AML-193 (cell line): ENCODE measurements at places on chromosomes 2 and 18.

GRCh38 chr2:240839152-240840143 is 19.4 kb upstream of the KIF1A start:
- DNase-seq = no peak

- DNase-seq = no peak
Measured at GRCh38 chr2:100563407-100564247, 834 bp downstream of the PDCL3 start.

DNA sequence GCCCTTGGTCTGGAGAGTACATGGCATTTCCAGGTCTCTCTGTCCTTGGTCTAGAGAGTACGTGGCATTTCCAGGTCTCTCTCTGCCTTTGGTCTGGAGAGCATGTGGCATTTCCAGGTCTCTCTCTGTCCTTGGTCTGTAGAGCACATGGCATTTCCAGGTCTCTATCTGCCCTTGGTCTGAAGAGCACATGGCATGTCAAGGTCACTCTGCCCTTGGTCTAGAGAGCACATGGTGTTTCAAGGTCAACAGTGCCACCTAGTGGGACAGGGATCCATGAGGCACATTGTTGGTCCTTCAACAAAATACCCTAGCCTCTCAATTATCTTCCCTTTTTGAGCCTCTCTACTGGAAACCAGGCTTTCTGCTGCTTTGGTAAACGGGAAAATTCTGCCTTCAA is 250.2 kb downstream of the OTX1 start:
- no peak for DNase-seq

GRCh38 chr2:215876139-215876936 is 137.0 kb downstream of the MREG start:
- no peak for DNase-seq

DNA sequence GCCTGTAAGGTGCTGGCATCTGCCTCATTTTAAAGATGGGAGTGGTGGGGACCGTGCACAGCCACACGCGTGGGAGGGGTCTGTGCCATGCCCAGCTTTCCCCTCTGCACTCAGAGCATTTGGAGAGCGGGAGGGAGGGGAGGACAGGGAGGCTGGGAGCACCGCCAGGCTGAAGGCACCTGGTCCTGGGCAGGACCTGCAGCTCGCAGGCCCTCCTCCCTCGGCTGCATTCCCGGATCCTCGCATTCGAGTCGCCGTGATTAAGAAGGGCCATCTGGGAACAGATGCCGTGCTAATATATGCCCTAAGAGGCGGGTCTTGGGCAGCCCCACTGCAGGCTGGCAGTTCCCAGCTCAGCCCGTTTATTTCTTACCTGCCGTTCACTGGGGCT is 84.0 kb downstream of the PTGR3 start:
- DNase-seq = no peak

DNA sequence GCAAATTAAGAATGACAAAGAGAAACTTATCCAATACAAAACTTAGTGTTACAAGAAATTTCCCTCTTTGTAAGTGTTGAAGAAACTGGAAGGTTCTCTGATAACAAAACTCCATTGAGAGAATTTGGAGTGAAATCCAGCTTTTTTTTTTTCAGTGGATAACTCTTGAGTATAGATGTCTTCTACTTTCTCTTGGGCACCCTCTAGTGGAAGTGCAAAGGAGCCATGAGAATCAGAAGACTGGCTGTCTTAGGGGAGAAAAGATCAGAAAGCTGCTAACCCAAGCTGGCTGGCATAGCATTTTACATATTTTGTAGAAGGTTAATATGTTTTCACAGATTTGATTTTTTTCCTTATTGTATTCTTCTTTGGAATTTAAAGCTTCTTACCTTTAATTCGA is 138.8 kb upstream of the SATB2 start:
- peak; percentile 23 for DNase-seq

DNA sequence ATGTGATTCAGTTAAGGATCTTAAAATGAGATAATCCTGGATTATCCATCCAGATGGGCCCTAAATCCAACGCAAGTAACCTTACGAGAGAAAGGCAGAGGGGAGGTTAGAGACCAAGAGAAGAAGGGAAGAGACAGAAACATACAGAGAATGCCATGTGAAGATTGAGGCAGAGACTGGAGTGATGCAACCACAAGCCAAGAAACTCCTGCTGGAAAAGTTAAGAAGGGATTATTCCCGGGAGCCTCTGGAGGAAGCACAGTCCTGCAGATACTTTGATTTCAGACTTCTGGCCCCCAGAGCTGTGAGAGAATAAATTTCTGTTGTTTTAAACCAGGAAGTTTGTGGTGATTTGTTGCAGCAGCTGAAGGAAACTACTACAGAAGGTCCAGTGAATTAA is 992.7 kb downstream of the BCL11A start:
- DNase-seq = no peak

GRCh38 chr18:26290385-26290784 is 64.1 kb downstream of the TAF4B start:
- DNase-seq = no peak

GRCh38 chr2:30990176-30990575 is 148.1 kb downstream of the GALNT14 start:
- no peak for DNase-seq

- DNase-seq = peak; percentile 68
Measured at GRCh38 chr2:134232461-134232860, 21.4 kb upstream of the MGAT5 start.

- peak; percentile 83 for DNase-seq
Measured at GRCh38 chr2:25279091-25279651, 62.6 kb downstream of the DNMT3A start.

DNA sequence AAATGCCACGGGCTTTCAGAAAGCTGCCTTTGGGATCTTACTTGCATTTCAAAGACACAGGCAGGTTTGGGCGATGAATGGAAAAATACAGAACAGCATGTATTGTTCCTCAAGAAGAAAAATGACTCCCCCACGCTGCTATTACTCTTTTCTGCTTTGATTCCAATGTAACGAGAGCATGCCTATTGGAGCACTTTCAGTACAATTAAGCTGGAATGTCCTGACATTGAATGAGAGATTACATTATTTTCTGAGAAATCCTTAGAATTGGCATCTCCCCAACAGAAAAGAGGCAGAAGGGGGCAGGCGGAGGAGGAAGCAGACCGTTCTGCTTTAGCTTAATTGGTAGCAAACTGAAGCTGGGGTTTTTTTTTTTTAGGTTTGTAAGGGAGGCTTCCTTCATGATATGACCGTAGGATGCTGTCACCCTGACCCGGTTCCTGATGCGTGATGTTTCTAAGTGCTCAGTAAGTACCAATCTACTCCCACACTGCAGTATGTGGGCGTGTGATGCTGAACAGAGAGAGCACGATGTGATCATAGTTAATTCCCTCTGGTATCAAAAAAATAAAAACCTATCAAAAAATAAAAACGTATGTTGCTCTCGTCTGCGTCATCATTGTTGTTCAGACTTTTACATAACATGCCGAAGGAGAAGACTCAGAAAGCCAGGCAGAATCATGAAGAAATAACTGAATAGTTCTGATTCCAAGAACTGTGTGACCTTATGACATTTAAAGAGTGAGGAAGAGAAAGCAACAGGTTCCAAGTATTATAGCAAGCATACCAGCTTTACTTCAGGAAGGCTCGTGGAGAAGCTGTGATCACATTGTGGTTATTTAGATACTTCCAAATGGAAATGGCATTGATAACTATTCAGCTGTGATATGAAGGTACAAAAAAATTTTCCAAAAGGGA is 40.5 kb downstream of the LONRF2 start:
- no peak for DNase-seq

DNA sequence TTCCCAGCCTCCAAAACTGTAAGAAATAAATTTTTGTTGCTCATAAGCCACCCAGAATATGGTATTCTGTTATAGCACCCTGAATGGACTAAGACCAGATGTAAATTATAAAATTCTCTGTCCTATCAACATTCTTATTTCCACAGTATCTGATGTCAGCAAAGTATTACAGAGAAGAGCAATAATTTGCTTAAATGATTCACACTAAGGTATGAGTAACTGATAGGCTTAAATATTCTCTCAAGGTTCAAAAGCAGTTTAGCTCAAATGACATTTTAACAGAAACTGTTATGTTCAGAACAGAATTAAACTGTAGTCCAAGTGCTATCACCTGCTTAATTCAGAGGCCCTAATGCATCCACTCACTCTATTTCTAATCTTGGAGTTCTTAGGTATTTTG is 12.8 kb downstream of the SESTD1 start:
- DNase-seq = no peak

GRCh38 chr2:44730593-44730992 is 210.9 kb upstream of the SIX3 start:
- DNase-seq = no peak

- peak; percentile 67 for DNase-seq
Measured at GRCh38 chr2:102063487-102063911, 71.7 kb downstream of the IL1R2 start.

- DNase-seq = peak; percentile 7
Measured at GRCh38 chr2:34570266-34570872, 971.3 kb upstream of the FAM98A start.

GRCh38 chr2:116810071-116810470 is 1004.4 kb upstream of the DDX18 start:
- DNase-seq = no peak

DNA sequence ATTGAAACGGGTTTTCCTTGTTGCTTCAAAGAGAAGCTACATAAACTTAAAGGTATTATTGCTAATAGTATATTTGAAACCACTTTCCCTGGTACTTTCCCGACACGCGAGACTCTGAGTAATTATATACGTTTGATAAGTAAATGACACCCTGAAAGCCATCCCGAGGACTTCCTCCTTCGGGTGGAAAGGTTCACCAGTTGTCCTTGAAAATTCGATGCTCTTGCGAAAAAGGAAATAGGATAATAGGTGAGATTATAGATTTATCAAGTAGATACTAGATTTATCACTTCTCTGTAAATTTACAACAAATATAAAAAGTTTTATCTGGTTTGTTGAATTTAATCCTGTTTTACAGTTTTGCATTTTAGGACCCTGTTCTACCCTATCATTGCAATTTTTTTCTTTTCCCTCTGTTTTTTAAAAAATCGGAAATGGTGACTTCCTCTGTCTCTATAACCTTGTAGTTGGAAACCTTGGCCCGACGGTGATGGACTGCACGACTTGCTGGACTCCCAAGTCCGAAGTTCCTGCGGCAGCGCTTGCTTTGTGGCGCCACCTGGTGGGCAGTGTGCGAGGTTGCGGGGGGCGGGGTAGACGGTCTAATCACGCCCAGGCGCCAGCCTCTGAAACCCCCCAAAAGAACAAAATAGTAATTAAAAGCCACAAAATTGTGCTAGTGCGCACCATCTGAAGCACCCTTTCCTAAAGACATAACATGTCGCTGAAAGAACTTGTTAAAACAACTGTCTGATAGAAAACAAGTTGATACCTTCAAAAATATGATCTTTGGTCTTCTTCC is 972 bp upstream of the DLX2 start:
- peak; percentile 75 for DNase-seq

DNA sequence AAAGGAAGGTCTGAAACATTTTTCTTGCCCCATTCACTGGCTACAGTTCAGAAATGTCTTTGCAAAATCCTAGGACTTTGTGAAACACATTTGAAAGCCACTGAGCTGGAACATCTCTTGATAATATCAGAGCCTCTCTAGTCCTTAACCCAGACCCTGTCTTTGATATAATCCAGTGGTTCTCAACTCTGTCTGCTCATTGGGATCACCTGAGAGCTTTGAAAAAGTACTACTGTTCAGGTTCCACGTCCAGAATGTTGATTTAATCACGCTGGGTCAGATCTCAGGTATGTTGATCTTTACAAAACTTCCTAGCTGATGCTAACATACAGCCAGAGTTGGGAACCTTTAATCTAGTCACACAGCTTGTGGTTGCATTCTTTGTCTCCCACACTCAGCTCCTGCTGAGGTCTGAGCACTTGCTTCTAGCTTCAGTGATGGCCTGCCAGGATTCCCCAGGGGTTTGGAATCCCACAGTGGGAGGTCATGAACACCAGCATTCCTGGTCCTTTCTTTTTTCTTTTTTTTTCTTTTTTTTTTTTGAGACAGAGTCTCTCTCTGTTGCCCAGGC is 262.7 kb downstream of the SETBP1 start:
- no peak for DNase-seq

DNA sequence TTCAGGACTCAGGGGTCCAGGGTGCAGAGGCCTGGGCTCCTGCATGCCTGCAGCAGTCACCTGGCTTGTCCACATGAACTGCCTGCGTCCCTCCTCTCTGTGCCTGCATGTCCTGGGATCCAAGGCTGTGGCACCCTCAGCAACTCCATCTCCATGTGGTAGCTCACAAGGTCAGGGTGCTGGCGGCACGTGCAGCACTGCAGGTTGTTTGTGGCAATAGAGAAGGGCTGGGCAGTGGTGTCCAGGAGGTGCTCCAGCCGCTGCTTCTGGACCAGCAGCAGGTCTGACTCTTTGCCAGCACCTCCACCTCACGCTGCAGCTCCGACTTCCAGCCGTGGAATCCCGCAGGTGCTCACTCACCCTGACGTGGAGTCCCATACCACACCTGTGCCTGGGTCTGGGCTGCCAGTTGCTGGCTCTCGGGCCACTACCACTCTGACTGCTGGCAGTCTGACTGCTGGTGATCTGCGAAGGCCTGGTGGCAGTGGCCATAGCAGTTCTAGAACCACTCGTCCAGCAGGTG is 28.8 kb upstream of the IMP4 start:
- DNase-seq = no peak

- DNase-seq = no peak
Measured at GRCh38 chr2:170862286-170862902, 45.7 kb downstream of the GAD1 start.

DNA sequence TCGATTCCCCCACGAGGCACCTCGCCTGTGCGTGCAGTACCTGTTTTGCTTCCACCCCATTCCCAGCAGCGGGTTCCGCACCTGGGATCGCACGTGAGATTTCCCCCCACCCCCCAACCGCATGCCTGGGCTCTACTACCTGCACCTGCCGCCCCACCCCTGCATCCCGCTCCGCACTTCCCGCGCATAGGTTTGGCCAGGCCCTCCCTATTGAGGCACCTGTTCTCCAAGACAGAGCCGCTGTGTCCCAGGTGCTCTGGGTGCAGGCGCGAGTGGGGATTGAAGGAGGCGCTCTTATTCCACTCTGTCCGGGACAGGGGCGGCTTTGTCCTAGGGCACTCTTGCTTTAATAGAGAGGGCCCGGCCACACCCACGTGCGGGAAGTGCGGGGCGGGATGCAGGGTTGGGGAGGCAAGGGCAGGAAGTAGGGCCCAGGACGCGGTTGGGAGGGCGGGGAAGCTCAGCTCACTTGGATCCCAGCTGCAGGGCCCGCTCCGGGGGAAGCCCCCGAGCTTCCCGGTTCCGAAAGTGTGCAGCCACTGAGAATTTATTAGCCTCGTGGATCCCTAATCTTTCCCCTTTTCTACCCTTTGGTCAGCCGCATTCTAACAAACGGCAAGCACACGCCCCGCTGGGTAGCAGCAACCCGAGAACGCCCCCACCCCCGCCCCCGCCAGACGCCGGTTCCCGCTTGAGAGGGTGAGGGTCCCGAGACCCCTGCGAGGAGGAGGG is 670 bp upstream of the MOCOS start:
- no peak for DNase-seq

DNA sequence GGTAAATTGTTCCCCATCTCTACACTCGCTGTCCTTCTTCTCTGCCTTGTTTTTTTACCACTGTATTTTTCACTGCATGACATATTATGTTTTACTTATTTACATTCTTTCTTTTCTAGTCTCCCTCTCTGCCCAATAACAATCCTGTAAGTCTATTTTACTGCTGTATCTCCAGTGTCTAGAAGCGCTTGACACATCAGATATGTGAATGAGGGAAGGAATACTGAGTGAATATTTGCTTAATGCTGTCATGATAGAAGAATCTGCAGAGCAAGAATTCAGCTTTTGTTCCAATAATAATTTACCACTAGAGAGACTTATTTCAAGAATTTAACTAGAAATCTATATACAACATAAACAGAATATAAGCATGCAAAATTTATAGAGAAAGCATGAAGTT is 99.5 kb downstream of the GALNT13 start:
- DNase-seq = no peak

- DNase-seq = peak; percentile 23
Measured at GRCh38 chr2:123073371-123073770, 951.7 kb upstream of the CNTNAP5 start.
